Large intestine (tissue), 12 donors: ENCODE measurements at places on chromosomes 1 and 21.

GRCh38 chr1:107413951-107414350 lies 273.1 kb downstream of the NTNG1 start:
- no peak for DNase-seq

DNA sequence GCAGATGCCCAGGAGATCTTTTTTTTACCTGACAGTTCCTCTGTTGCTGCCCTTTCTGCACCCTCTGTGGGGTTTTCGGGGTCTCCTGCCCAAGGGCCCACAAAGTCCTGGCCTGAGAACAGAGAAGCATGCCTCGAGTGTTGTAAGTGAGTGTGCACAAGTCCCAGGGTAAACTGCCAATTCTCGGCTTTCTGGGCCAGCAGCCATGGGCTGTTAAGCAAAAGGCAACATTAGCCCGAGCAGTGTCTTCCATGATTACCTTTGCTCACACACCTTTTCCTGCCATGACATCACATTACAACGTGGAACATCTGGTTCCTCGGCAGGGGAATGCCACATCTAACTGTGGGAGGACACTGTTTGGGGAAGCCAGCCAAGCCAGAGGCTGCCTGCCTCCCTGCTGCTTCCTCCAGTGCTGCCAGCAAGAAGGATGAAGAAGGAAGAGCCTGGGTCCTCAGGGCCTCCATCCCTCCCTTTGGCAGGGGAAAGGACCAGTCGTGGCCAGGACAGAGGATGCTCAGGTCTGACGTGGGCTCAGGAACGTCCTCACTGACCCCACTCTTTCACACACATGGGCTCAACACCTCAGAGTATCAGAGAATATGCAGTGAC lies 485.9 kb downstream of the OMA1 start:
- no peak for DNase-seq

DNA sequence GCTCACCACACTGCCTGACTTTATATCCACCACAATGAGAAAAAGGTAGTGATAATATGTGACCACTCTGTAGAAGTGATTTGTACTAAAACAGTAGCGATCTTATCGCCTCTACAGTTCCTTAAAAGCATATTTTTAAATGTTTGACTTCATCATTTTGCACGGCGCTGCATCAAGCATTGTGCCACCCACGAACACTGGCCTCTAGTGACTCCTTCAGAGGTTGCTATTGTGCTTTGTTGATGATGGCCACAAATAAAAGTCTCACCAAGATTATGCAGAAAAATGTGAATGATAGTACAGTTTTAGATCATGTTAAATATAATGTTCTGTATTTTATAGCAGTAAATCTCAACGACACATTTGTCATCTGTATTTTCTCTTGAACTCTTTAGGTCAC lies 186.5 kb upstream of the NCAM2 start:
- no peak for DNase-seq

GRCh38 chr1:201347498-201348210 lies 29.8 kb downstream of the TNNT2 start:
- DNase-seq, result no peak

GRCh38 chr1:183147735-183148134 lies 38.3 kb upstream of the LAMC2 start:
- DNase-seq, result no peak

DNA sequence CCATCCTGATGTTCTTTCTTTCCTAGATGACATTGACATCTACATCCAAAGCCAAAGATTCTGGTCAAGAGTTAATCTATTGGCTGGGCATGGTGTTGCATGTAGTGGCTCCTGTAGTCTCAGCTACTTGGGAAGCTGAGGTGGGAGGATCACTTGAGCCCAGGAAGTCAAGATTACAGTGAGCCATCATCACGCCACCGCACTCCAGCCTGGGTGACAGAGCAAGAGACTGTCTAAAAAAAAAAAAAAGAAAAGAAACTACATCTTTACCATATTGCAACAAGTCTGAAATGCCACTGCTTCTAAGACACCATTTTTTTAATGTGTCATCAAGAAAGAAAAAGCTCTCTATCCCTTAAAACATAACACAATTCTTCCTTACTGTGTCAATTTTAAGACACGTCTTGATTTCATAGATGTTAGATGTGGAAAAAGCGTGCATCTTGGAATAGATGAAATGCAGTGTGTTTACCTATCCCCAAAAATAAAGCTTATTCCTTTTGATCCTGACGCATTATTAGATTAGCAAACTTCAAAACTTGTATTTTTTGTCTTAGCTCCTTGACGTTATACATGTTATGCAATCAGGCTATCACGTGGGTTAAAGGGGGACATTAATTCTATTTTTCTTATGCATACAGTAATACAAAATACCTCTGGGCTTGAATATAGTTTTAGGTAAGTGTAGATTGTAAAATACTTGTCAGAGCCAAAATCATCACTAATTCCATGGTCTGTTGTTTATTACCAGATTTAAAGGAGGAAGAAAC lies 46.3 kb downstream of the ELAPOR1 start:
- DNase-seq, result no peak

- DNase-seq, result no peak
Observed at GRCh38 chr1:119084798-119085197, 55.7 kb downstream of the WARS2 start.

GRCh38 chr21:41349126-41349525 lies 12.7 kb upstream of the MX2 start:
- DNase-seq, result no peak
